Chondrocyte (in vitro differentiated cells): ENCODE measurements at places on chromosomes 13 and 19. TPM values are rescaled to one million over a fixed set of nuclear protein-coding genes. Genes with fewer than 3 reads are reported as not detected.

GRCh38 chr19:6061376-6062130, 48.7 kb downstream of the RFX2 start:
- H3K36me3 ChIP-seq = no peaks in the 10 kb centered on the region
- H3K27ac ChIP-seq = peak overlapping the region; percentile 58
- no peak overlapping the region for H3K4me3 ChIP-seq
- DNase-seq = peak; percentile 43
- H3K4me1 ChIP-seq = peaks cover 78% of the 10 kb centered on the region

GRCh38 chr19:2982561-2982960, 5.2 kb downstream of the TLE6 start:
- no peak overlapping the region for H3K27ac ChIP-seq
- H3K4me3 ChIP-seq = no peak overlapping the region
- H3K27me3 ChIP-seq = peaks cover 6% of the 10 kb centered on the region
- peaks cover 34% of the 10 kb centered on the region for H3K4me1 ChIP-seq
- no peaks in the 10 kb centered on the region for H3K36me3 ChIP-seq
- DNase-seq = no peak

GRCh38 chr13:54592201-54592600, 1563.6 kb downstream of the OLFM4 start:
- DNase-seq = no peak
- H3K27me3 ChIP-seq = no peaks in the 10 kb centered on the region
- H3K27ac ChIP-seq = no peak overlapping the region
- no peak overlapping the region for H3K4me3 ChIP-seq
- H3K36me3 ChIP-seq = no peaks in the 10 kb centered on the region

- H3K4me1 ChIP-seq = peaks cover 31% of the 10 kb centered on the region
- no peak for DNase-seq
- H3K36me3 ChIP-seq = peaks cover 9% of the 10 kb centered on the region
- H3K27me3 ChIP-seq = no peaks in the 10 kb centered on the region
- no peak overlapping the region for H3K27ac ChIP-seq
- no peak overlapping the region for H3K4me3 ChIP-seq
Measured at GRCh38 chr19:6734096-6734696, 3.2 kb downstream of the GPR108 start.

- H3K4me1 ChIP-seq = peaks cover 80% of the 10 kb centered on the region
- H3K36me3 ChIP-seq = no peaks in the 10 kb centered on the region
- no peak overlapping the region for H3K27ac ChIP-seq
- DNase-seq = no peak
- no peaks in the 10 kb centered on the region for H3K27me3 ChIP-seq
Measured at GRCh38 chr13:106524108-106524507, 11.4 kb downstream of the EFNB2 start.

DNA sequence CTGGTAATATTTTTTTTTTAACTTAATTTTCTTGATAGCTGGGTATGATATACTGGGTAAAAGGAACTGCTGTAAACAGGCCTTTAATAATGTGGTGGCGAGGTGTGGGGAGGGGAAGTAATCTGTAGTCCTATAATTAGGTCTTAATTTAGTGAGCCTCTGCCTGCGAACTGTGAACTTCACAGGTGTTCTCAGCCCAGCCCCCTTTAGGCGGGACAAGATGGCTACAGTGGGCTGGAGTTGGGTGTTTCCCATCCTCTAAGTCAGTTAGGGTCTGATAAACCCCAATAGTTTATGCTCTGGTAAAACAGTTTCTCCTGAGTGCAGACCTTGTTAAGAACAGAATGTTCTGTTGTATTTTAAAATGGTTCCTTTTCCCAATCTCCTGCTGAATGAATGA, 97.6 kb upstream of the SERP2 start:
- H3K27ac ChIP-seq = no peak overlapping the region
- no peaks in the 10 kb centered on the region for H3K36me3 ChIP-seq
- no peak overlapping the region for H3K4me3 ChIP-seq
- DNase-seq = no peak
- H3K27me3 ChIP-seq = no peaks in the 10 kb centered on the region
- peaks cover 34% of the 10 kb centered on the region for H3K4me1 ChIP-seq

DNA sequence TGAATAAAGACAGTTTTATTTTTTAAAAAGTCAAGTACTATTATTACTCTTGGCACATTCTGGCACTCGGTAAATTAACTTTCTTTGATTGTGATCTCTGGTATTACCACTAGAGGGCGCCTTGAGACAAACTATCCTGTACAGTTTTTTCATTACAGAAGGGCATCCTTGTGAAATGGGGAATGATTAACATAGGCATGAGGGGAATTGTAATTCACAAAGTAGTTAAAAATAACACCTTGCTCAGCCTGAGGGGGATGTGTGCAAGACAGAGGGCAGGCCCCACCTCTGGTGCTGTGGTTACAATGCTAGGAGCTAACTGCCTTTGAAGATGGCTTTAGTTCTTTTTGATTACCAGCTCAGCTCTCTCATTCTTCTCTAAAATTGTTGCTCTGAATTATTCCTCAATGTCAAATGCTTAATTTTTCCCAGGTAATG, 24.2 kb upstream of the C1QTNF9B start:
- no peak overlapping the region for H3K27ac ChIP-seq
- H3K4me3 ChIP-seq = no peak overlapping the region
- no peaks in the 10 kb centered on the region for H3K4me1 ChIP-seq
- no peak for DNase-seq
- H3K27me3 ChIP-seq = no peaks in the 10 kb centered on the region

DNA sequence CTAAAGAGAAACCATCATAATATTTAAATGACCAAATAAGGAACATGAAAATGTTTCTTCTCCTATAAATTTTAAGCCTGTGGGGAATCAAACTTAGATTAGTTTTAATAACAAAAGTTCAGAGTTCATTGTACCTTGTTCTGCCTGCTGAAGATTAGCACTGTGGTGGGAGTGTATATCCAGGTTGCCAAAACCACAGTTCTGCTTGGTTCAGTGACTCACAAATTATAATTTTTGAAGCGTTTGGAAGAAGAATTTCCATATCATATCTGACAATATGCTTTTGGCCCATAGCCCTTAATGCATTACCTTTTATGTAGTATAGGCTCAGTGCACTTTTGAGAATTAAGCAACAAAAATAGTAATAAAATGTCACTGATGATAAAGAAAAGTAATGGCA, 545.2 kb downstream of the GPC6 start:
- no peaks in the 10 kb centered on the region for H3K27me3 ChIP-seq
- H3K27ac ChIP-seq = no peak overlapping the region
- H3K4me1 ChIP-seq = peaks cover 96% of the 10 kb centered on the region
- peaks cover 2% of the 10 kb centered on the region for H3K36me3 ChIP-seq
- no peak overlapping the region for H3K4me3 ChIP-seq
- no peak for DNase-seq

- H3K36me3 ChIP-seq = no peaks in the 10 kb centered on the region
- peaks cover 5% of the 10 kb centered on the region for H3K4me1 ChIP-seq
- H3K27ac ChIP-seq = no peak overlapping the region
- DNase-seq = no peak
Measured at GRCh38 chr13:22848539-22849052, 332.2 kb upstream of the SGCG start.

GRCh38 chr13:99062593-99062992, 84.7 kb upstream of the DOCK9 start:
- peaks cover 59% of the 10 kb centered on the region for H3K4me1 ChIP-seq
- DNase-seq = no peak
- H3K27me3 ChIP-seq = no peaks in the 10 kb centered on the region
- peak overlapping the region; percentile 39 for H3K27ac ChIP-seq

- H3K4me1 ChIP-seq = no peaks in the 10 kb centered on the region
- no peak for DNase-seq
- no peak overlapping the region for H3K27ac ChIP-seq
- no peak overlapping the region for H3K4me3 ChIP-seq
Measured at GRCh38 chr19:28859811-28860210, 353.1 kb downstream of the UQCRFS1 start.

- no peak overlapping the region for H3K27ac ChIP-seq
- no peak overlapping the region for H3K4me3 ChIP-seq
- DNase-seq = no peak
- peaks cover 19% of the 10 kb centered on the region for H3K4me1 ChIP-seq
- no peaks in the 10 kb centered on the region for H3K36me3 ChIP-seq
Measured at GRCh38 chr13:76004416-76004815, 368.3 kb downstream of the LMO7 start.

DNA sequence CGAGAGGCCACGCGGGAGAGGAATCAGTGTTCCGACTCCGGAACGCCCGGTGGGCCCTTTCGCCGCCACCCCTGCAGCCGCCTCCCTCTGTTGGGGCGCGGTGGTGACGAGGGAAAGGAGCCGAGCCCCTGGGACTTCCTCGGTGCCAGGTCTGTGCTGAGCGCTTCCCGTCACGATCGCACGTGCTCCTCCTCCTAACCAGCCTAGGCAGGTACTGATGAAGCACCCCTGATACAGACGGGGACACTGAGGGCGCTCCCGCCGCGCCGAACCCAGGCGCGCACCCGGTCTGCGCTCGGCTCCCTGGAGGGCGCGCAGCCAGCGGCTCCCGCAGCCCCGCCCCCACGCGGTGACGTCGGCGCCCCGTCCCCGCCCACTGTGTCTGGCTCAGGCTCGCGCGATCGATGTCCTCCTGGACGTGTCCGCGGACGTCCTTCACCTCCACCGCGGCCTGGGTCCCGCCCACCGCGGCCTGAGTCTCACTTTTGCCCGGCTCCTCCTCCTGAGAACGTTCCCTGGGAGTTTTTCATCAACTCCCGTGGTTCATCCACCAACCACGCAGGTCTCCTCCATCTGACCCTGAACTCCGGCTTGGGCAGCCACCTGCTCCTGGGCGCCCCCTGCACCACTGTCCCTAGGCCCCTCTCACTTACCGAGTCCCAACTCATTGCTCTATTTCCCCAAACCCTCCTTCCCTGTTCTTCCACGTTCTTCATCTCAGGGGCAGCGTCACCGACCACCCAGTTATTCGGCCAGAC, 2.6 kb upstream of the KLK15 start:
- no peak overlapping the region for H3K27ac ChIP-seq
- H3K4me3 ChIP-seq = peak overlapping the region; percentile 74
- DNase-seq = peak; percentile 84
- no peaks in the 10 kb centered on the region for H3K36me3 ChIP-seq
- H3K4me1 ChIP-seq = peaks cover 13% of the 10 kb centered on the region
- peaks cover 11% of the 10 kb centered on the region for H3K27me3 ChIP-seq

GRCh38 chr19:49473868-49474541, at the start of gene FLT3LG:
TSS of gene FLT3LG (plus strand) at chr19:49474215. CDS start at chr19:49474640, 425 bp downstream.
- peak within 1 kb of the TSS; percentile 57 for H3K27ac ChIP-seq
- no peak for DNase-seq
- peak within 1 kb of the TSS; percentile 70 for H3K4me3 ChIP-seq
- H3K36me3 ChIP-seq = peaks cover 2% of the 10 kb centered on the region
- peaks cover 11% of the 10 kb centered on the region for H3K4me1 ChIP-seq

DNA sequence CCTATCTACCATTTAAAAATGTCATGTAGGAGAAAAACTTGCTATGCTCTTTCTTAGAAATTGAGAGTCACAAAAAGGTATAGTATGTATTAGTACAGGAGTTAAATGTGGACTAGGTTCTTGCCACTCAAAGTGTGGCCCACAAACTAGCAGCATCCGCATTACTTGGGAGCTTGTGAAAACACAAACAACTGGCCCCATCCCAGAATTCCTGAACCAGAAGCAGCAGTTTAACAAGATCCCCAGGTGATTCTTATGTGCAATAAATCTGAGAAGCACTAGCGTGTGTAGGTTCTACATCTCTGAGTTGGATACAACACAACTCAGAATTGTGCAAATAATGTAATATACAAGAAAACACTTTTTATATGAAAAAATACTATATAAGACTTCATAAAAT, 325.9 kb downstream of the DCT start:
- peaks cover 4% of the 10 kb centered on the region for H3K36me3 ChIP-seq
- H3K27ac ChIP-seq = no peak overlapping the region
- H3K4me3 ChIP-seq = no peak overlapping the region

GRCh38 chr13:27810461-27810860, 18.2 kb downstream of the GSX1 start:
- H3K27me3 ChIP-seq = peaks cover 60% of the 10 kb centered on the region
- no peaks in the 10 kb centered on the region for H3K36me3 ChIP-seq
- no peaks in the 10 kb centered on the region for H3K4me1 ChIP-seq
- no peak for DNase-seq

- no peaks in the 10 kb centered on the region for H3K36me3 ChIP-seq
- peaks cover 6% of the 10 kb centered on the region for H3K4me1 ChIP-seq
- H3K4me3 ChIP-seq = no peak overlapping the region
- no peak overlapping the region for H3K27ac ChIP-seq
Measured at GRCh38 chr13:30779608-30780007, 44.3 kb downstream of the ALOX5AP start.

The ZNF221 gene
- 7.9 to 9.2 TPM (median 8.7 TPM) in 3 replicates for total RNA-seq

The XAB2 gene
- total RNA-seq = 26.7 to 29.8 TPM (median 27.4 TPM) in 3 replicates

The IGSF23 gene
- not detected in 3 replicates for total RNA-seq

The WDR87 gene
- not detected in 3 replicates for total RNA-seq

The MAP1S gene
- total RNA-seq = 34.7 to 64.4 TPM (median 61.3 TPM) in 3 replicates

The PDX1 gene
- not detected in 3 replicates for total RNA-seq
